Heart right ventricle (tissue), 16 donors: ENCODE measurements at places on chromosomes 5 and 9. TPM values are rescaled to one million over a fixed set of nuclear protein-coding genes. Genes with fewer than 3 reads are reported as not detected.

DNA sequence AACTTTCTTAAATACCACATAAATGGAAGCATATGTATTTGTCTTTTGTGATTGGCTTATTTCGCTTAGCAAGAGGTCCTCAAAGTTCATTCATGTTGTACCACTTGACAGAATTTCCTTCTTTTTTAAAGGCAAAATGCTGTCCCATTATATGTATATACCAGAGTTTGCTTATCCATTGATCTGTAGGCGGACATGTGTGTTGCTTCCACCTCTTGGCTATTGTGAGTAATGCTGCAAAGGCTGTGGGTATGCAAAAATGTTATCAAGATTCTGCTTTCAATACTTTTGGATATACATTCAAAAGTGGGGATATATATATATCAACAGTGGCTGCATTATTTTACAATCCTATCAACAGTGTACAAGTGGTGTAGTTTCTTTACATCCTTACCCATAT lies 271.0 kb downstream of the PRR16 start:
- DNase-seq: no peak

The PPP2R2B gene
- total RNA-seq: 1.8 TPM

The HABP4 gene
- total RNA-seq: 20.8 TPM

DNA sequence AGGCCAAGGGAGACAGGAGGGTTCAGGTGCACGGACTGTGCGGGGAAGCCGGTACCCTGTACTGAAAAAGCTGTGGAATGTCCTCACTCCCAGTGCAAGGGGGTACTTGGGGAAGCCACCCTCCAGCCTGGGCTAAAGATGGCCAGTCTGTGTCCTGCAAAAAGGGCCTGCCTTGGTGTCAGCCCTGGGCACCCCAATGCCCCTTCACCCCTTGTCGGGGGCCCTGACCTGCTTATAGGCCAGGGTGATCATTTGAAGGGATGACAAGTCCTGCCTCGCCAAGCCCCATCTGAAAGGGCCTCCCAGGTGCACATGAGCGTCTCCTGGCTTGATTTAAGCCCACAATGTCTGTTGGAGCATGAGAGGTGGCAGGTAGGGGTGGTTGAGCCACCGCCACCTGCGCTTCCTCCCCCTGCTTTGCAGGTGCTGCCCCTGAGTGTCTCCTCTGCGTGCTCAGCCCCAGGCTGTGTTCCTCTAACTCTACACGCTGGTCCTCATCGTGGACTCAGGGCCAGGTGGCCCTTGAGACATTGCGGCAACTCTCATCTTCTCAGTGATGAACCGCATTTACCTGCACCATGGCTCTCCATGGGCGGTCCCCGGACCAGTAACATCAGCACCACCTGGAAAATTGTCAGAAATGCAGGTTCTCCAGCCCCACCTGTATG lies 97.0 kb downstream of the ANKRD33B start:
- no peak for DNase-seq

GRCh38 chr5:62701036-62701435 lies 122.4 kb downstream of the LRRC70 start:
- no peak for DNase-seq

- DNase-seq: no peak
Measured at GRCh38 chr9:17799369-17799768, 220.5 kb downstream of the SH3GL2 start.

The ANKRD18A gene
- total RNA-seq: 2.6 TPM

DNA sequence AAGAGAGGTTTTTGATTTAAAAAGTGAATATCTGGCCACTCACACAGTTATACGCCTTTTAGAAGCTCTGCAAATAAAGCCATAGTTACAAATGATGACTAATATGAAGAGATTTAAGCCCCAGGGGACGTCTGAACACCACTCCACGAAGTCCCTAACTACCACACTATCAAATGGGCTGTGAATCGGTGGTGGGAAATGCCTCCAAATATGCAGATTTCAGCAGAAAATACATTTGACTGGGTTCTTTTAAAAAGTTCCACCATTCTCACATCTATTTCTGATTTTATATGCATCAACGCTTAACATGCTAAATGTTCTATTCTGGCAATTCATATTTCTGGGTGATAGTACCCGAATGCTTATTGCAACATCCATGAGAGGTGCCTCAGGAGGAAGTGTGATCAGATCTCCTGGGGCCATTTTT lies 22.5 kb downstream of the TICAM2 start:
- no peak for DNase-seq

GRCh38 chr9:136799854-136800657 lies 3.9 kb downstream of the CCDC183 start:
- peak; percentile 77 for DNase-seq

The SLC27A6 gene
- total RNA-seq: 88.6 TPM

DNA sequence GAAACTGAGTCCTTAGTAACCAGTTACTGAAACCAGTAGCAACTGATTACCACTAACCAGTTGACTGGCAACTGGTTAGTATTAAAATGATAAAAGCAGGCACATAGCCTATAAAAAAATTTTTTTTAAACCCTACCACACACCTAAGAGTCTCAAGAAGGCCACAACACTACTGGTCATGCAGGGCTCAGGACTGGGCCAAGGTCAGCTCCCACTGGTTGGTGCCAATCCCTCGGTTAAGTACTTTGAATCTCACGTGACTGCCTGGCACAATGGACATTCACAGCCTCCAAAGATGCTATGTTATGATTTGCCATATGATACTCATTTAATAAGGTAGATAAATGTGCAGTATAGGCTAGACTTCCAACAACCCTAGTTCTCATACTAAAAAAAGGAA lies 8.5 kb downstream of the ANKH start:
- no peak for DNase-seq

The INSYN2B gene
- total RNA-seq: not detected

DNA sequence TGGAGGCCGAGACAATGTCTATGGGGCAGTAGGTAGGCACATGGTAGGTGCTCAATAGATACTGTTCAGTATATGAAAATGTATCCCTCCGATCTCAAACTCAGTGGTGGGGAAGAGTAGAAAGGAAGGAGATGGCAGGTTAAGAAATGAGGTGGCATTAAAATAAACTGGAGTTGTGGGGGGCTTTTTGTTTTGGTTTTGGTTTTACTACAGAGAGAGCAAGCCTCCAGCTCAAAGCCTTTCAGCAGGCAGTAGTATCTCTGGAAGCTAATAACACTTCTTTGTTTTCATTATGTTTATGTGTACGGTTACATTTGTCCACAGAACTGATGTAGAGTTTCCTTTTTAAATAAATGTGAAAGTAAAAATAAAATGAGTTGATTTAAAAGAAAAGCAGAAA lies 8.6 kb downstream of the MFAP3 start:
- no peak for DNase-seq

The PALM2AKAP2 gene
- 85.4 TPM for total RNA-seq

DNA sequence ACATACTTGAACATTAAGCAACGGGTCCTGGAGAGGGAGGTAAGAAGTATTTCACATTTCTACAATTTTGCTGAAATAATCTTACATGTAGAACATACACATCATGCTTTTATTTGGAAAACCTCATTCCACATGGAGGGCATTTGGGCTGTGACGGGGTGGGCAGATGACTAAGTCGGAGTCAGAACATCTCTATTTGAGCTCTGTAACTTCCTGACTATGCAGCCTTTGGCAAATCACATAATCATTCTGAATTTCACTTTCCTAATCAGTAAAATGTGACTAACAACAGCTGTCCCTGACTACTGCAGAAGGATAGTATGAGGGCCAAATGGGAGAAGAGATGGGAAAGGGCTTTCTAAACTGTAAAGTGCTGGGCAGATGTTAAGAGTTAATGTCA lies 17.1 kb upstream of the IL6ST start:
- no peak for DNase-seq

DNA sequence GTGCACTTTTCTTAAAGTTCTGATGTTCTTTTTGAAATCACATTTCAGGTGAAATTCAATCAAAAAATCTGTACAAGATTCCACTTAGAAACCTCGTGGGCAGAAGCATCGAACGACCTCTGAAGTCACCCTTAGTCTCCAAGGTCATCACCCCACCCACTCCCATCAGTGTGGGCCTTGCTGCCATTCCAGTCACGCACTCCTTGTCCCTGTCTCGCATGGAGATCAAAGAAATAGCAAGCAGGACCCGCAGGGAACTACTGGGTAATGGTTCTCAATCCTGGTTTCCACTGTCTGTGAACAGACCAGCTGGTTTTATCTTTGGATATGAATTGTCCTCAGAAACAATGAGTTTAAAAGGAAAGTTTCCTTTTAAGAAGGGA lies 8.1 kb upstream of the SLC2A8 start:
- no peak for DNase-seq

DNA sequence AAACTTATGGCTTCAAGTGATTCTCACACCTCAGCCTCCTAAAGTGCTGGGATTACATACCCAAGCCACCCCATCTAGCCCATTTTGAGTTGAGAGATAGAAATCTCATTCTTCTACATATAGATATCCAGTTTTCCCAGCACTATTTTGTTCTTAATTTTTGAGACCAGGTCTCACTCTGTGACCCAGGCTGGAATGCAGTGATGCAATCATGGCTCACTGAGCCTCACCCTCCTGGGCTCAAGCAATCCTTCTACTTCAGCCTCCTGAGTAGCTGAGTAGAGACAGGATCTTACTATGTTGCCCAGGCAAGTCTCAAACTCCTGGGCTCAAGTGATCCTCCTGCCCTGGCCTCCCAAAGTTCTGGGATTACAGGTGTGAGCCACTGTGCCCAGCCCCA lies 60.9 kb upstream of the CTNNA1 start:
- no peak for DNase-seq

DNA sequence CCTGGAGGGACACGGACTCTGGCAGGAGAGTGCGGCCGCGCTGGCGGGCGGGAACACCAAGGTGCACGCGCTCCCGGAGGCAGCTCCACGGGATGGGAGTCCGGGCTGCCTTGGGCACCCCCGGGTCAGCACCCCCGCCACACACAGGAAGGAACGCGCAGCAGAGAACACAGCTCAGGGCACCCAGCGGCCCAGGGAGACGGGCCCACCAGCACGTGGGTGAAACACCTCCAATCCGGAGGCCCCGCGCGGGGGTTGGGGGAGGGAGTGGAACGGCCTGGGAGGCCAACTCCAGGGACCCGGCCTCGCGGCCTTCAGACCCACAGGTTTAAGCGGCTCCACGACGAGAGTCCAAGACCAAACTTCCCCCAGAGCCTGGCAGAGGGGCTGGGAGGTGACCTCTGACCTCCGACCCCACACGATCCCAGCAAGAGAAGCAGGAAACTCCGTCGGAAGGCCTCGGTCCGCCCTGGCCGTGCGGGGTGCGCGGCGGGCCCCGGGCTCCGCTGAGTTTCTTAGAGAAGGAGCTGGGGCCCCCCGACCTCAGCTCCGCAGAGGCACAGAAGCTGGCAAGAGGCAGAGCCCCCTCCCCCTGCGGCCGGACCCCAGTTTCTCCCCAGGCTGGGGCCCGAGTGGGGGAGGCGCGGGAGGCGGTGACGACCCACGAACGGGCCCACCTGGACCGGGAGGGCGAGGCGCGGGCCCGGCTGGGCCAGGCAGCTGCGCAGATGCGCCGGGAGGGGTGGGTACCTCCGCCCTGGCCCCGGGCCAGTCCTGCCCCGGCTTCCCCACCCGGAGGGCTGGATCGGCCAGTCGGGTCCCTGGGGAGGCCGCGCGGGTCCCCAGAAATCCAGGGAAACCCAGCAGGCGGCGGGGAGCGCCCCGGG lies 851 bp downstream of the NACC2 start:
- peak; percentile 85 for DNase-seq

DNA sequence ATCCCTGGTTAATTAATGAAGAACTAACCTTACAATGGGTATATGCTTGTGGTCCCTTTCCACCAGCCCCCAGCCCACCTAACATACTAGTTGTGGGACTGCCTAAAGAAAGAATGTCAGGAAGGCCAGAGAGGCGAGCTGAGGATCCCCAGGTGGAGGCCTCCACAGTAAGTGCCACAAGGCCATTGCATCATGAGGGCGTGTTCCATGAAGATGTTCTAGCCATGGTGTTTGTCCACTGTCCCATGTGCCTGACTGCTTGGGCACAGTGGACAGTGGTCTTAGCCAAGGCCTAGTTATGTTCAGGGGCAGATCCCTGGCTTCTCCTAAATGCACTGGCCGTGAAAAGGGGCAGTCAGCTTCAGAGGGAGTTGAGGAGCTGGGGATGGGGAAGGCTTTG lies 21.1 kb downstream of the ZFP62 start:
- no peak for DNase-seq

The RAB3C gene
- total RNA-seq: 0.08 TPM

The OR1Q1 gene
- not detected for total RNA-seq

GRCh38 chr5:137658324-137658723 lies 77.6 kb downstream of the KLHL3 start:
- no peak for DNase-seq

DNA sequence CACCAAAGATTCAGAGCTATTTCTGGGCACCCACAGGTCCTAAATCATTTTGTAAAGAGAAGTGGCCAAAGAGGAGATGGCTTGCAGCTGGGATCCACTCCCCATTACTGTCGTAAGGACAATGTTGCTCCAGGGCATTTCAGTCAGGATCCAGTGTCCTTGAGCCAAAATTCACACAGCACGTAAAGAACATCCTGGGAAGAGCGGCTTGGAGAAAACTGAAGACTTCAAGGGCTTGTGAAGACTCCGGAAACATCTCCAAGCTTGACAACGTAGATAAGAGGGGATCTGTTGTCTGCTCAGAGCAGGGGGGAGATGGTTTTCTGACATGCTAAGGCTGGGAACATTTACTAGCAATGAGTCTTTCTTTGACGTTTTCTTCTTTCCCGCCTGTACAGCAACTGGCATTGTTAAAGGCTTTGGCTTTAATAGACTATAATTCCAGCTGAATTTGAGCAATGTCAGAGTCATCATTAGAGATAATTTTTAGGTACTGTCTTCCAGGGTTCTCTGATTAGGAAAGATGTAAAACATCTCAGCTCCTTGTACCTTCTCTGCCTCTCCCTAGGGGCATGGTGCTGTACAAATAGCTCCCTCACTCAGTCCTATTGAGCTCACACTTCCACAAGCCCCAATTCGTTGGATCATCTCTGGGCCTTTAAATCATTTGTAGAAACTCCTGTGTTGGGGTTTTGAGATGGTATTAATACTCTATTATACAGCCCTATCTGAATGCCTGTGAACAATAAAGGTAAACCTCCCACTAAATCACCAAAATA lies 39.7 kb downstream of the EGFLAM start:
- DNase-seq: no peak

- DNase-seq: no peak
Measured at GRCh38 chr5:34905564-34905963, 9.7 kb downstream of the RAD1 start.

GRCh38 chr5:112876362-112876761 lies 15.3 kb downstream of the SRP19 start:
- DNase-seq: no peak
